Effector memory CD4-positive, alpha-beta T cell (primary cell): ENCODE measurements at places on chromosomes 13 and 19.

DNA sequence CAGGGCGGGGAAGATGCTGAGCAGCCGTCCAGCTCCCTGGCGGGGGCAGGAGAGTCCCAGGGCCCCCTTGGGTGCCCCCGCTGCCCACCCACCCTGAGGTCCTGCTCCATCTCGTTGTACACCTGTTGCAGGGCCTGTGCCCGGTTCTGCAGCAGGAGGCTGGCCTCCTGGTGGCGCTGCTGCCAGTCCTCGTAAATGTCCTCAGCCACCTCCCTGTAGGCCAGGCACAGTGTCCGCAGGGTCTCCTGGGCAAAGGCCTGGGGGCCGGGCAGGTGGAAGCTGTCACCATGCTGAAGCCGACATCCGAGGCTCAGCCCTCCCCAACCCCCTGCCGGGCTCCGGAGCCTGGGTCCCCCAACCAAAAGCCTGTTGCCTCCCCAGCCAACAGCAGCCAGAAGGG, 20.2 kb downstream of the ATP8B3 start:
- DNase-seq: no peak

GRCh38 chr19:16541526-16542044, 652 bp downstream of the CHERP start:
- no peak for DNase-seq

- DNase-seq: no peak
Measured at GRCh38 chr19:31214997-31215396, 134.2 kb downstream of the TSHZ3 start.

DNA sequence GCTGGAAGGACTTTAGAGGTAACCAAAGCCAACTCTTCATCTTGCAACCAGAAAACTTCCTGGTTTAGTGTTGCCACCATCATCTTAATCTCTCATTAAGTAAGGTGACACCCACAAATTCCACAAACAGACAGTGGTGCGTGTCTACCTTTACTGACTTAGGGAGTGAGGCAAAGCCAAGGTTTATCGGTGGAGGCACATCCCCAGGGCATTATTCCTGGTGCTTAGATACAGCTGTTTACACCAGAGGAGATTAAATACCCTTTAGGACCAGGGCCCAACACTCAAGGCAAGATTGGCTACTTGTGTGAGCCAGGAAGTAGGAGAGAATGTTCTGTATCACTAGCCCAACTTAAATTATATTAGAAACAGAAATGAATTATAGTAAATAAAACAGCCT, 9.5 kb downstream of the STOML3 start:
- no peak for DNase-seq

GRCh38 chr13:39777527-39778061, 122.1 kb downstream of the COG6 start:
- no peak for DNase-seq

GRCh38 chr13:101916108-101916774, 463.8 kb downstream of the ITGBL1 start:
- DNase-seq: no peak

DNA sequence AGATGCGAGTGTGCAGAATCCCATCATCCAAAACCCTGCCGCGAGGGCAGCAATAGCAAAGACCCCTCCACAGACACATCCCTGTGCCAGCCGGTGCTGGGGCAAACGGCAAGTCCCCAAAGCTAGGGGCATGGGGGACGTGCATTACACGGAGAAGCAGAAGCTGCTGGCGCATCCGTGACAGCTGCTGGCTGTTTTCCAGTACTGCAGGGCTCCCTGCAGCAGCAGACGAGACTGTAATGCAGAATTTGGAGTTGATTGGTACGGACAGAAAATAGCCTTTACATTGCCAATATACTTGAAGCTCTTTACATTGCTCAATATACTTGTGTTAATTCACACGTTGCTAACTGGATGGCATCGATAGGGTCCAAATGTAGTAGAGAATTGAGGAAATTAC, 77.2 kb upstream of the TMTC4 start:
- DNase-seq: no peak

- DNase-seq: no peak
Measured at GRCh38 chr13:51612867-51613266, 28.6 kb downstream of the WDFY2 start.

- DNase-seq: no peak
Measured at GRCh38 chr19:49589502-49589905, 1.5 kb upstream of the PRR12 start.

- no peak for DNase-seq
Measured at GRCh38 chr13:73809561-73809960, 324.6 kb downstream of the KLF12 start.

GRCh38 chr13:26051657-26052311, at the start of gene SHISA2:
Gene SHISA2, minus strand, starts transcription at chr13:26052016. Its CDS starts 1,041 bp downstream, at chr13:26050975.
- no peak for DNase-seq

- DNase-seq: no peak
Measured at GRCh38 chr13:58843567-58843966, 1212.0 kb downstream of the PCDH17 start.
